ENCODE measurements at places on chromosomes 1 and 21. TPM values are rescaled to one million over a fixed set of nuclear protein-coding genes. Genes with fewer than 3 reads are reported as not detected.

DNA sequence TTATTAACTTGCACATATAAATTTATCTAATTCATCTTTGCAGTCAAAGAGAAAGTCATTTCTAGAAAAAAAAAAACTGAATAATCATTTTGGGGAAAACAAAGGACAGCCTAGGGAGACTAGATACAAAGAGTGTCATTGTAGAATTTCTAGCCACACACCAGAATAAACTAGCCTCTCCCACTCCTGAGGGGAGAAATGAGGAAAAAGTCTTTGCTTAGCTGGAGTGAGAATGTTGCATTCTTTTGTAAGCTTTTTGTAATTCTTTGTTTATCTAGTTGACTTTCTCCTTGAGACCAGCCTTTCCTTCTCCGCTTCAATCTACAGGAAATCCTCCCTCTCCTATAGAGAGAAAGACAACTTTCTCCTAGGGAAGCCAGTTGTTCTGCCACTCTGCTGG, 15.9 kb upstream of the CGN start:
- H3K4me1 ChIP-seq, result peaks cover 11% of the 10 kb centered on the region
- no peak overlapping the region for H3K4me3 ChIP-seq
- H3K27me3 ChIP-seq, result peaks cover 3% of the 10 kb centered on the region
- H3K27ac ChIP-seq, result no peak overlapping the region
- H3K36me3 ChIP-seq, result no peaks in the 10 kb centered on the region
- DNase-seq, result no peak

DNA sequence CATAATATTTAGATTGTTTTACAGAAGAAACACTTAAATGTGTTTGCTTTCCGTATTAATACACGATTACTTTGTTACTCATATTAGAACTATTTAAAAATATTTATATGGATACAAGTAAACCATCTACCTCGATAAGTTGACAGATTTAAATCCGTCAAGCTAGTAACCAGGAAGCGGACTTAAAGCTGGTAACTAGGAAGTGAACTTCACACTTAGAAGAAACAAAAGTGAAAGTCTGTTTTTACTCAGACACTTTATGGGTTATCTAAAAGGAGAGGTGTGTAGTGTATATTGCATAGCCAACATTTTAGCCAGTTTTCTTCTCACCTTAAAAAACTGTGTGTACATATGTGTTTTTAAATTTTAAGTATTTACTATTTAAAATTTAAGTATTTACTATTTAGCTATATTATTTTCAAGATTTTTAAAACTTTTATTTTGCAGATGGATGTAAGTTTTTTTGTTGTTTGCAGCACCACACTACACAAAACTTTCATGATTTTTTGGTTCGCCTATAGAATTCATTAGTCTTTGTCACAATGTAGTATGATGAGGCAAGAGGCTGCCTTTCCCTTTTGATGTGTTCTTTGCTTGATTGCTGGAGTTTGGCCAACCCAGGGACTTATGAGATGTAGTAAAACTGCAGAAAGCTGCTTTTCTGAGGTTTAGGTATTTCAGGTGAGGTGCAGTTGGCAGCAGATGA, 2.7 kb downstream of the USP25 start:
- H3K4me1 ChIP-seq, result peaks cover 41% of the 10 kb centered on the region
- H3K27me3 ChIP-seq, result peaks cover under 1% of the 10 kb centered on the region
- peak overlapping the region; percentile 56 for H3K27ac ChIP-seq

DNA sequence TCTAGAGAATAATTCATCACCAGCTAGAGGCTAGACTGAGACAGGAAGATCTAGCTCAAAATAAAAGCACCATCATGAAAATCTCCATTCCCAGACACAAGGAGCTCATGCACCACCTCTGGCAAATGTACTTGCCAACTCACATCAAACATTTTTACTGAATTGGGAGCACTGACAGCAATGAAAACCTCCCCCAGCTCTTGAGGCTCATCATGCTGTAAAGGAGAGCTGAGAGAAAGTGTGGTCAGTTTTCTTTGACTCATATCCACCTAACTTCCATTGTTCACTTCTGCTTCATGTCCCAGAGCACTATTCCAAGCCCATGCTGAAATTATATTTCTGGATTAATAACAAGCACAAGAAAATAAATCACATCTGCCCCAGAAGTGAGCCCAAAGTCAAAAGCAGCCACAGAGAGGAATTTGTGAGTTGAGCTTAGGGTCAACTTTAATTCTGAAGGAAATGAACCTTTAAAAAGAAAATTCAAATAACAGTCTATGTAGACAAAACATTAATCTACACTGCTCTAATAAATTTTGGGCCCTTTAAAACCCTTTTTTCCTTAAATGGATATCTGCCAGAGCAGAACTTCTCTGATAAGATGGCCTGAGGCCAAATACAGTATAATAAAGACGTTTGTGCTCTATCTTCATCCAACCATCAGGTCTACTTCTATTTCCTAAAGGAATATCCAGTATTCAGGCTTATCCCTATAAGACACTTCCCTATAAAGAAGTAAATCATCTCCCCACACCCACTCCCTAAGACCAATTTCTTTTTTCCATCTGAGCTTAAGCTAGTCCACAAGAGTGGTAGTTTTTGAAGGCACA, 85.9 kb upstream of the ADAM30 start:
- no peak overlapping the region for H3K4me3 ChIP-seq
- no peak for DNase-seq
- no peak overlapping the region for H3K27ac ChIP-seq
- no peaks in the 10 kb centered on the region for H3K27me3 ChIP-seq
- H3K4me1 ChIP-seq, result peaks cover 14% of the 10 kb centered on the region

Gene CYP2J2
- total RNA-seq, result 0.68 TPM

DNA sequence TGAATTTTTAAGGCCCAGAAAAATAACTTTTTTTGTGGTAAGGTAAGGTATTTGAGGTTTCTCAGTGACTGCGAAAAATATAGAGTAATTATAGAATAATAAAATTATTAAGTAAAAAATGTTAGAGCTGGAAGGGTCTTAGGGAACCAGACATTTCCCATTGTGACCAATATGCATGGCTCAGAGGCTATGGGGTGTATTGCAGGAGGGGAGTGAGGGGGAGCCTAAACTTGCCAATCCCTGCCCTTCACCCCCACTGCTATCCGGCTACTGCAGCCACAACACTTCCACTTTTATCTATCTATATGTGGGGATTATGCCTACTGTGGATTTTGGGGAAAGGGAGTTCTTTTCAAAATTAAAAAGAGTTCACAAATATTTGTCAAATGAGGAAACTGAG, 7.6 kb upstream of the GADD45A start:
- peaks cover 21% of the 10 kb centered on the region for H3K4me1 ChIP-seq
- H3K36me3 ChIP-seq, result no peaks in the 10 kb centered on the region
- H3K27ac ChIP-seq, result no peak overlapping the region
- DNase-seq, result no peak

Gene TMCO4
- 18.3 TPM for total RNA-seq

DNA sequence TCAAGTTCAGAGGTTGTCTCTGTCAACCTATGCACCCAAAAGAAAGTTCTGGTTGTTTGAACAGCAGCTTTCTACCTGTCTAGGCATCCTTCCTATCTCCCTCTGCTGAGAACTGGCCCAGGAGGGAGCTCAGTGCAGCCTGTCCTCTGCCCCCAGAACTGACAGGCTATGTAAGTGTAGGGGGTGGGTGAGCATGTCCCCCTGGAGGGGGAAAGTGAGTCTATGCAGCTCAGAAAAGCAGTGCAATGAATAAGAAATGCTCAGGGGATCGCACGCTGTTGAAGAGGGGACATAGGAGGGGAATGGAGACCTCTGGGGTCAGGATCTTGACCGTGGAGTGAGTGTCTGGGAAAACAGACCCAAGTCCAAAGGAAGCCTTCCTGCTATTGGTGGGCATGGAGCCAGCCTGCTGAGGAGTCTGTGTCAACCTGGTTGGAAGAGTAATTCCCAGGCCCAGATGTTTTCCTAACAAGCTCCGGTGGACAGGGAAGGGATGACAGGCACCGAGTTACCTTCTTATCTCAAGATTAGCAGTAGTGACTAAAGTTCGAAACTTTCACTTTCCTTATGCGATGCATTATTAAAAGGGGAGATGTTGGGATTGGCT, 26.1 kb upstream of the FHAD1 start:
- no peak overlapping the region for H3K4me3 ChIP-seq
- DNase-seq, result no peak
- peaks cover 2% of the 10 kb centered on the region for H3K4me1 ChIP-seq
- H3K27me3 ChIP-seq, result peaks cover 17% of the 10 kb centered on the region

Gene FCRL6
- total RNA-seq, result not detected

DNA sequence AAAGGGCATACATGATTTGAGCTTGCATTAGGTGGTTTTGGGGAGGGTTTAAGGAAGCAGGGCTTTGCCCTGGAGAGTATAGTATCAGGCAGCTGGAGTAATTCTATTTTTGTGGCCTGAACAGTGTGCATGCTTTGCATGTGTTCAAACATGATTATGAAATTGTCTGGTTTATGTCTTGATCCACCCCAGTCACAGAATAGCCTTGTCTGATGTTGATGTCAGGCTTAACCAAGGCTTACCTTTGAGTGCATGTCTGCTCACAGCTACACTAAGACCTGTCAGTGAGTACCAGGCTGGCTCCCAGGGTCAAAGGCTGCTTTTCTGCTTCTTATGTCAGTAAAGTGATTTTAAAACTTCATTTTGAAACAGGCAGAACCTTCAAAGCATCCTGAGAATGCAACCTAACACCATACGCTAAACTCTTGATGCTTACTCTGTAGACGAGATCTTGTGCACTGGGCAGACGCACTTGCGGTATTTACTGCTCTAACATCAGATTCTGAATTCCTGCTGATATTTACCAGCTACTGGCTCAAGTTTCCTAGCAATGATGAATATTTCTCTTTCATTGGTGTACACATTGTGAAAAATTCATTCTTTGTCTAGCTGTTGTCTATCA, 78.9 kb downstream of the MAP3K21 start:
- DNase-seq, result peak; percentile 18
- H3K27ac ChIP-seq, result peak overlapping the region; percentile 81
- H3K27me3 ChIP-seq, result peaks cover 20% of the 10 kb centered on the region
- no peak overlapping the region for H3K4me3 ChIP-seq
- H3K36me3 ChIP-seq, result peaks cover 6% of the 10 kb centered on the region

Gene ROR1
- total RNA-seq, result 0.10 TPM

Gene LCE1B
- not detected for total RNA-seq

DNA sequence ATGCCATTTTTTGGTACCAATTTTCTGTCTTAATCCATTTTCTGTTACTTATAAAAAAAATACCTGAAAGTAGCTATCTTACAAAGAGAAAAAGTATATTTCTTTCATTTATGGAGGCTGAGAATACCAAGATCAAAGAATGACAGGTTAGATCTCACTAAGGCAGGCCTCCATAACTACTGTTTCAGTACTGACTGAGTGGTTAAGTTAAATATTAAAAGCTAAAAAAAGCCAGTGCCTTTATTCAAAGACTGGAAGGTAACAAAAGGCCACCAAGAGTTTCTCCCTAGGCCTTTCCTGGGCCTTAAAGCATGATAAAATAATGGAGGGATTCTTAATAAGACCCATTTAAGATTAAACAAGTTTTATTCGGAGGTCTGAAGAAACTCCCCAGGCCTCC, 687.7 kb upstream of the ADGRL4 start:
- DNase-seq, result no peak
- H3K4me1 ChIP-seq, result no peaks in the 10 kb centered on the region
- H3K27ac ChIP-seq, result no peak overlapping the region
- H3K36me3 ChIP-seq, result no peaks in the 10 kb centered on the region
- H3K4me3 ChIP-seq, result no peak overlapping the region

Gene TRAF3IP3
- 217 TPM for total RNA-seq

GRCh38 chr21:39125752-39126485, 57.3 kb downstream of the PSMG1 start:
- no peaks in the 10 kb centered on the region for H3K36me3 ChIP-seq
- no peak overlapping the region for H3K4me3 ChIP-seq
- DNase-seq, result peak; percentile 15
- H3K27me3 ChIP-seq, result peaks cover 6% of the 10 kb centered on the region
- no peak overlapping the region for H3K27ac ChIP-seq

DNA sequence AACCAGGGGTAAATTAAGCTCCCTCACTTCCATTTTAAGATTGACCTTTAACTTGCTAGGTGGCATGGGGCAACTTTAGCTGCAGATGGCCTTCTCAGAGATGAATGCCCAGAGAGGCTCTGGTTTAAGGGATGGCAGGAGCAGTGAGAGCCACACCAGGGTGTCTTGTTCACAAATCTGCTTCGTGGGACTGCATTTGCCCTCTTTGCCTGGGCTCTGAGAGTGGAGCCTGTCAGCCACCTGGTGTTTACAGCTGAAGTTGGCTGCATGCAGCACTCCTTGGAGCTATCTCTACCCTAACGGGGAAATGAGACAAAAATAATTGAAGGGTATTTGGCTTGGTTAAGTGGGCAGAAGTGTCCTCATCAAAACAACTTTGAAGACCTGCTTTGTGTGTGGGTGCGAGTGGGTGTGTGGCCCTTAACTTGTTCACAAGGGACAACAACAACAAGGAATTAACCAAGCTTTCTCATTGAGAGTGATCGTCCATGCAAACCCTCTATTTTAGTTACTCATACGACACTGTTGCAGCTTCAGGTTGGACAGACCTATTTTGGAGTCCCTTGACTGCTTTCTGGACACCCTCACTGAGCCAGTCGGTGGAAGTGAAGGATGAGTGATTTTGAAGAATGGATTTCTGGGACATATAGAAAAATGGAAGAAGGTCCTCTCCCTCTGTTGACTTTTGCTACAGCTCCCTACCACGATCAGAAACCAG, 29.8 kb downstream of the PGM1 start:
- no peaks in the 10 kb centered on the region for H3K27me3 ChIP-seq
- H3K36me3 ChIP-seq, result no peaks in the 10 kb centered on the region
- DNase-seq, result no peak
- no peak overlapping the region for H3K27ac ChIP-seq
- no peak overlapping the region for H3K4me3 ChIP-seq
- no peaks in the 10 kb centered on the region for H3K4me1 ChIP-seq

- H3K27ac ChIP-seq, result no peak overlapping the region
- H3K27me3 ChIP-seq, result no peaks in the 10 kb centered on the region
- H3K36me3 ChIP-seq, result peaks cover 66% of the 10 kb centered on the region
- no peak for DNase-seq
Observed at GRCh38 chr1:154595621-154596020, 12.4 kb downstream of the ADAR start.

DNA sequence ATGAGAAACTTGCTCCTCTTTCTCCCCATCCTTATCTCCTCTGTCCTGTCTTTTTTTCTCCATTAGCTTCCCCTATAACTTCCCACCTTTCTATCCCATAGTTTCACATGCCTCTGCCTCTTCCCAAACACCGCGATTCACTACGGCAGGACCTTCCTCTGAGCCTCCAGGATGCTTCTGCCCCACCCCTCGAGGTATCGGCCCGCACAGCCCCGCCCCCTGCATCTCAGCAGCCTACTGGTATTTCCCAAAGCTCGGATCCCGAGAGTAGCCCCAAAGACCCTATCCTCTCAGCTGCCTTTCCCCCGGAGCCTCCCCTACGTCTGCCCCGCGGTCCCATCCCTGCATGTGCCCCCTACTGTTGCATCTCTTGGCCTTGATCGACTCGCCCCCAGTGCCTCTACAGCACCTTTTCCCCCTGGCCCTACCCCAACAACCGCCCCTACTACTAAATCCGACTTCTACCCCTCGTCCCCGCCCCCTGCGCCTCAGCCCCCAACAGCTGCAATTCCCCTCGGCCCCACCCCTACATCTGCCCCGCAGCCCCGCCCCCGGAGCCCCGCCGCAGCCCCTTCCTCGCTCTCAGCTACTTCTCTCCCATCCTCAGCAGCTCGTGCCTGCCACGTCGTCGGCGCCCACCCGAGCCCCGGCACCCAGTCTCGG, 512 bp downstream of the PIAS3 start:
- peak overlapping the region; percentile 90 for H3K4me3 ChIP-seq
- H3K27ac ChIP-seq, result peak overlapping the region; percentile 62
- H3K36me3 ChIP-seq, result peaks cover 8% of the 10 kb centered on the region
- H3K27me3 ChIP-seq, result no peaks in the 10 kb centered on the region

Gene GJA9
- total RNA-seq, result not detected

Measured in activated CD4-positive, alpha-beta memory T cell treated with anti-CD3 and anti-CD28 coated beads for 36 hours (primary cell).